ENCODE measurements at places on chromosomes 4 and X.

DNA sequence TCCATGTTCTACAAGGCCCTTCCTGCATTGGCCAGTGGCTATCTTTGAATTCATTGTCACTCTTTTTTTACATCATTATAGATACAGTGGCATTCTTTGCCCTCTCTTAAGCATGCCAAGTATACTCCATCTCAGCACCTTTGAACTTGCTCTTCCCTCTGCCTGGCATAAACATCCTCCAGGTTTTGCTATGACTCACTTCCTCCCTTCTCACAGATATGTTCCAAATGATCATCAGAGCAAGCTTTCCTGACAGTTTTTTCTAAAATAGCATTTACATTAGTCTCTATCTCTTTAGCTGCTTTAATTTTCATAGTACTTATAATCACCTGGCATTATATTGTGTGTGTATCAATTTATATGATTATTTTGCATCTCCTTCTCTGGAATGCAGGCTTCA is 553.3 kb upstream of the MAGEB2 start:
- DNase-seq: no peak

- DNase-seq: no peak
Observed at GRCh38 chr4:79249881-79250503, 75.9 kb downstream of the NAA11 start.

GRCh38 chr4:137647375-137647774 is 115.1 kb upstream of the PCDH18 start:
- no peak for DNase-seq

DNA sequence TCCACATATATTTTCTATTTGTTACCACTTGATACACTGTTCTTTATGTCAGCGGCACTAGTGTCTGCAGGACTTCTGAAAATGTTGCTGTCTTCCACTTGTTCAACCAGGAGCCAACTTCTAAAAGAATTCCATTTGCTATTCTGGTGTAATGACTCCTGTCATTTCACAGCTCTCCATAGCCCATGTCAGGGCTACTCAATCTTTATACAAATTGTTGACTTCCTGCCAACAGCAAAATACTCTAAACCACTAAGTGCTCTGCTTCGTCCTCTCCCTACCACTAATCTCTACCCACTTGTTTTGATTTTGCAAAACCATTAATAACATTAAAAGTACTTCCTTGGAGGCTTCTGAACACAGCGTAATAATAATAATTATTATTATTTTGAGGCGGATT is 7.2 kb downstream of the CTSO start:
- DNase-seq: no peak

DNA sequence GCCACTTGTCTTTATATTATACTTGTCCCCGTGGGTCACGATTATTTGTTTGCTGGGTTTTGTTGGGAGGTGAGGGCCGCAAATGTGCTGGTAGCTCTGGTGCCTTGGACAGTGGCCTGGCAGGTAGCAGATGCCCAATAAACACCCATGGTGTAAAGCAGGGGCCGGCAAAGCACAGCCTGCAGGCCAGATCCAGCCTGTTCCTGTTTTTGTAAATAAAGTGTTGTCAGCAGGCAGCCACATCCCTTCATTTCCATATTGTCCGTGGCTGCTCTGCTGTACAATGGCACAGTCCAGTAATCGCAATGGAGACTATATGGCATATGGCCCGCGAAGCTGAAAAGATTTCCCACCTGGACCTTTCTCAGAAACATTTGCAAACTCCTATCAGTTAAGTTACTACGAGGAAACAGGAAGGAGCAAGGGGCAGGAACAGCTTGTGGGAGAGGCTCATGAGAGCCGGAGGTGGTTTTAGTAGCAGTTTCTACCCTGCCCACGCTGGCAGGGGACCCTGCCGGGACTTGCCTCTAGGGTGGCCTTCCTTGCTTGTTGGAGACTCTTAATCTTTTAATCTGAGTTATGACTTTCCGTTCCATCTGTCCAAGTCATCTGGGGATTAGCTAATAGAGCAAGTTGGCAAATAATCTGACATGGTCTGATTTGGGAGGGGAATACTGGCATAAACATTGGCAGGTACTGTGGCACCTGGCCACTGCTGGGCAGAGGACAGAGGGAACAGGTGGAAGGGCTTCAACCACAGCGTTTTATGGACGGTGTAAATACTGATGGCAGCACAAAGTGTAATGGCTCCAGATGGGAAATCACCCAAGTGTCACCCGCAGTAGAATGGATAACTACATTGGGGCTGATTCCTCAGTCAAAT is 19.6 kb downstream of the CLCN4 start:
- peak; percentile 50 for DNase-seq

- DNase-seq: no peak
Observed at GRCh38 chr4:139416073-139416673, 37.7 kb upstream of the RAB33B start.

- no peak for DNase-seq
Observed at GRCh38 chr4:150211799-150212445, 133.7 kb downstream of the DCLK2 start.

- peak; percentile 81 for DNase-seq
Observed at GRCh38 chrX:131830400-131831184, 192.5 kb upstream of the STK26 start.

GRCh38 chr4:60780874-60781273 is 419.3 kb upstream of the ADGRL3 start:
- no peak for DNase-seq

- no peak for DNase-seq
Observed at GRCh38 chrX:4240541-4241194, 527.2 kb upstream of the PRKX start.

DNA sequence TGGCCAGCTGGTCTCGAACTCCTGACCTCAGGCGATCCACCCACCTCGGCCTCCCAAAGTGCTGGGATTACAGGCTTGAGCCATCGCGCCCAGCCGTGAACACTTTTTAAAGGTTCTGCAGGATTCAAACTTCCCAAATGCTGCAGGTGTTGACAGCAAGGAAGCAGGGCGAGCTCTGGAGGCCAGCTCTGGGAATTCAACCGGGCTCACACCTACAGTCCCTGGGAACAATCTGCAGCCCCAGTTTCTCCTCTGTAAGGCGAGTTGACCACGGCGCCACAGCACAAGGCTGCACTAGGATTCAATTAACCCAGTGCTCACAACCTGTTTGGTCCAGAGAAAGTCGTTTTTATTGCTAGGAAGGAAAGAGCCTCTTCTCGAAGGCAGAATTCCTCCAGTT is 1.6 kb downstream of the MTNR1A start:
- peak; percentile 16 for DNase-seq
